Stimulated activated CD4-positive, alpha-beta T cell treated with anti-CD3 and anti-CD28 coated beads, Interleukin-4, amount 100 ng/mL, for 48 hours (primary cell): ENCODE measurements at places on chromosomes 3 and 15.
A peak's percentile ranks its signal among the peaks of the same experiment; 100 is the strongest.

- no peak for DNase-seq
These were observed 4.5 kb upstream of the MNS1 start for GRCh38 chr15:56469483-56469882.

DNA sequence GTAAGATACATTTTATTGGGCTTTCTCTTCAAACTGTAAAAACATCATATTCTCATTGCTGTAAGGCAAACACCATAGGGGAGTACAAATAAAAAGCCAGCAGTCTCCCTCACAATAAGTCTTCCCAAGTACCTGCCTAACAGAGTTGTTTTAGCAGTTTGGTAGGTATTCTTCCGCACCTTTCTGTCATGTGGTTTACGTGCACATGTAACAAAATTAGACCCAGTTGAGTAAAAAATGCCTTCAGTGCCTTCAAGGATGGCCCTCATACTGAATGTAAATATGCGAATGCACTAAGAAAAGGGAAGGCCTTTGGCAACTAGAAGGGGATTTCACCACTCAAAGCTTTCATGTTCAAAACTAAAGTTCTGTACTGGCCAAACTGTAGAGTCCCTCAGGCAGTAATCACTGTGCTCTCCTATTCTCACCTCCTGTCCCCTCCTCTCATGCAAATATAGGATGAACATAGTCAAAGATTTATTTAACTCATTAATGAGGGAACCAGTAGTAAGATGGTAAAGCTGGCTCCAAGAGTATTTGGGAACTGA is 26.4 kb downstream of the USP3 start:
- DNase-seq, result no peak

DNA sequence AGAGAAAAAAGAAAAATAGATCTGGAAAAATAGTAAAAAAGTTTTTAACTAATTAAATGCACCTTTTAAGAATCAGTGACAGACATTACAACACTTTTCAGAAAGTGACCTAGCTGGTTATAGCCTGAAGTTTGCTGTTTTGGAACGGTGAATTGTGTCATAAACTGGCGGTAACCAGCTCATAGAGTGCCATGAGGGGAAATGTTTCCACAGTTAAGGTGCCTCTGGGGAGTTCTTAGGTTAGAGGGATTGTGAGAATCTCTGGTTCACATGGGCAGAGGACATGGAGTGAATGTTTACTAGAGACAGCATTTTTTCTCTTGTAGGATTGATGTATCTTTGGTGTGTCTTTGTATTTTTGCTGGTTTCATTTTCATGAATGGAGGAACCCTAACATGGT is 2.8 kb downstream of the TBC1D23 start:
- DNase-seq, result no peak

- DNase-seq, result no peak
These were observed 319.4 kb downstream of the NEK10 start for GRCh38 chr3:27049792-27050191.

DNA sequence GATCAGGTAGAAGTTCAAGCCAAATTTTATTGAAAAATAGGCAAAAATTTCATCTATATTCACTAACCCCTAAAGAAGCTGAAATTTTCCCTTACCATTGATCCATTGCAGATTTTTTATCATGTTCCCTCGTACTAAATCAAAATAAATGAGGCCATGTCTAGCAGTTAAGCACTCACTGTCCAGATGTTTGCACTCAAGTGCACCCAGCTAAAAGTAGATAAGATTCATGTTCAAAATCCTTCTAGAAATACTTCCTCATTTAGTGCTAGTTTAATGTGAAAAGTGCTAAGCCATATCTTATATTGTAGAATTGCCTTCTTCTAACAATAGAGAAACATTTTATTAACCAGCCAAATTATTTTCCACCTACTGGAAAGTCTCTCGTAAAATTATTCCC is 164.7 kb upstream of the UBE2E2 start:
- no peak for DNase-seq

DNA sequence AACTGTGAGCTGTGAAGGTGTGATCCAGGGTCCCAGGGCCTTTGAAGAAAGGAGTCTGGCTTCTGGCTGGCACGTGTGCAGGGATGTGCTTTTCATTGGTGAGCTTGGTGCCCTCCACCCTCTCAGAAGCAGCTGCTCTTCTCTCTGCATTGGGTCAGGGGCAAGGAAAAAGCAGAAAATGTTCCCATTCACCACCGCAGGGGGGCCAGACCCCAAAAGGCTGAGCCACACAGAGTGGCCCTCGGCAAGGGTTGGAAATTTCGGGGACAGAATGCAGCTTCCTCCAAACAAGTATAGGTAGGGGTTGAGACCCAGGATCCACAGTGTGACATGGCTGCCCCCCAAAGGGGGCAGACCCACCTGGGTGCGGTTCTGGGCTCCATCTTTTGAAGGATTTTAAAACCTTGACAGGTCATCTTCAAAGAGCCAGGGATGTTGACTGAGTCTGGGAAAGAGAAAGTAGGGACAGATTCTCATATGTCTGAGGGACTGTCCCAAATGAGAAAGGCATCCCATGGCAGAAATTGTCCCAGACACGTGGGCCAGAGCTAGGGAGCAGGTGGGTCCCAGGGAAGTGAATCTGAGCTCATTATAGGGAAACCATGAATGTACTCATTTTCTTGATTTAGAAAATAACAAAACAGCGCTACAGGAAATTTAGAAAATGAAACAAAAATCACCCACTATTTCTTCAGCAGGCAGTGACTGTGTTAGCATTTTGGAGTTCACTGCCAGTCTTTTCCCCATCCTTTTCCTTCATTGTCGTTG is 2.7 kb downstream of the CSK start:
- DNase-seq, result no peak

- DNase-seq, result no peak
These were observed 21.2 kb upstream of the LMOD3 start for GRCh38 chr3:69143612-69144011.

DNA sequence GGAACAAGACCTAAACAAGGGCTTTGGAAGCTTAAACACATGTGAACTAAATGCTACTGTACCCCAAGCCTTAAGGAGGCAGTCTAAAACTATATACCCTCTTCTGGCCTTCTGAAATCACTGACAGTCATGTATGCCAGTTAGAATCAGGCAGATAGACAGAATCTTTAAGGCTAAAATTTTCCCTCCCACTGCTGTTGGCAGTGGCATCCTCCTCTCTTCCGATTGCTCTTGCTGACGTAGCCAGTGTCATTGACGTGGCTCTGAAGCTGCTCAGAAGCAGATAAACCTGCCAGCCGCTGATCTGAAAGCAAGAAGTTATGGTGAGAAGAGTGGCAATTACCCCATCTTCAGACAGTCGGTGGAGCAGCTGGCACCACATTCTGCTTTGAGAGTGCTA is 3.3 kb downstream of the RYR3 start:
- DNase-seq, result no peak

DNA sequence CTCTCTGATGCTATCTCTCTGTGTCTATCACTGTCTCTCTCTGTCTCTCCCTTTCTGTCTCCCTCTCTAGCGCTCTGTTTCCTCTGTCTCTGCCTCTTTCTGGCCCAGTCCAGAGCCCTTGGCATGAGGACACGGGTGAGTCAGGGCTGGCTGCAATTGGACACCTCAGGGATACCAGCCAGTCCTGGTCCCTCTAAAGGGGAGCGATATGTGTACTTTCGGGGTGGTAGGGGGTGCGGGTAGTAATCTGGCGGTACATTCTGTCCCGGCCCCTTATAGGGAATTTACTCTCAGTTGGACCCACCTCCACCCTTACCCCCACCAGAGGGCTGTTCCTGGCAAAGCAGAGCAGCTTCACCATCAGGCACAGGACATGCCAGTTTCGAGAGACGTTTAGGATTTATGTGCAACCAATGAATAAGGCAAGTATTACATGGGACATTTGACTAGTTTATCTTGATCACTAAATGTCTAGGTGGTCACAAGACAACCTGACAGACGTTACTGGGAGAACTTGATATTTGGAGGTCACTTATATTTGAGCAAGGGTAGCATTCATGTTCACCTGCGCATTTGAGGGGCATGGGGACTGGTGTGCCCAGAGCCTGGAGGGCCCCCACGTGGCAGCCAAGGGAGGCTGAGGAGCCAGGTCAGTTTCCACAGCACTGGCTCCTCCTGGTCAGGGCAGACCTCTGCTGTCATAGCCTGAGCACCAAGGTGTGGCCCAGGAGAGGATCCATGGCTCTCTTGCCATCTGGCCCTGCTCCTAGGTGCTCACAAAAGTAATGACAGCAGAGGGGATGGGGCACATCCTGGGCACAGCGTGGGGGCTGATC is 256.1 kb downstream of the PLCL2 start:
- no peak for DNase-seq

- no peak for DNase-seq
These were observed 81.3 kb upstream of the RNF7 start for GRCh38 chr3:141656771-141657170.

DNA sequence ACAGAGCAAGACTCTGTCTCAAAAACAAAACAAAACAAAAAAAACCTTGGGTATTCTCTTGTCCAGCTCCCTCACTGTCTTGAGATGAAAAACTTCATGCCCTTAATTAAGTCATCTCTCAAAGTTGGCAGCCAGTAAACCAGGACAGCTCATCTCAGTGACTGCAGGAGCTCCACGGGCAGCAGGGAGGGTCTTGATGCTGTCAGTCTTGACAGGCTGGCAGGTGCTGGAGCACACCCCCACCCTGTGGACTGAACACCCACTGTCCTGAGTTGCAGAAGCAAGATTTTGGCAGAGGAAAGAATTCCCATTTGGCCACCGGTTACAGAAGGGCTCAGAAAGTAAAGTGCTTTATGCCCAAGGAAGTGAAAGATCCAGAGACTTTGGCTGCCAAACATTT is 8.0 kb downstream of the DNAJA4 start:
- no peak for DNase-seq

DNA sequence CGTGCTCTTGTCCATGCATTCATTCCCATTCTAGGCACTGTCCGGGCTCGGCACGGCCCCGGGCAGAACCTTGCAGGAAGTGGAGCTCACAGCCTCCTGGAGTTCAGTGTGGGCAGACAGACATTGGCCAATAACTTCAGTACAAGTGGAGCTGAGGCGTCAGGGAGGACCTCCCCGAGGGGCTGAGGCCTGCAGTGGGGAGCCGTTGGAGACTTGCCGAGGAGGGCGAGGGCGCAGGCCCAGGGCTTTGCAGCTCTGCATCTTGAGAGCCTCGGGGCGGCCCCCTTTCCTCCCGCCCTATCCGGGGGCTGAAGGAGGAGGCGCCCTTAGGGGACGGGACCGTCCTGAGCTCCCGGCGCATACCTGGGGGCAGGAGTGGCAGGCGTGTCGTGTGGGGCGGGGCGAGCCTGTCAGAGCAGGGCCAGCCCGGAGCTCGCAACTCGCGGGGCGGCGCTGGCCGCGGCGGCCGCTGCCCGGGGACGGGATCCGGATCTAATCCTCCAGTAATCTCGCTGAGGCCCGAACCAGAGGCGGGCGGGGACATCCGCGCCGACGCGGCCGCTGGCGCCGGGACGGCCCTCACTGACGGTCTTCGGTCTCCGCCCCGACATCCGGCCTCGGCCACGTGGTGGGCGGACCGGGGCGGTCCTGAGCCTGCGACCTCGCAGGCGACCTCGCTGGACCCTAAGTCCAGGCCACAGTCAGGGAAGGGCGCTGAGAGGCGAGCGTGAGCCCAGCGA is at the start of gene ACY1:
ACY1 (plus strand) TSS at position 698 of the 740 bp plus-strand sequence. CDS start 530 bp downstream, outside the sequence.
- peak; percentile 65 for DNase-seq

GRCh38 chr15:81643771-81644170 is 269.8 kb upstream of the TMC3 start:
- no peak for DNase-seq

DNA sequence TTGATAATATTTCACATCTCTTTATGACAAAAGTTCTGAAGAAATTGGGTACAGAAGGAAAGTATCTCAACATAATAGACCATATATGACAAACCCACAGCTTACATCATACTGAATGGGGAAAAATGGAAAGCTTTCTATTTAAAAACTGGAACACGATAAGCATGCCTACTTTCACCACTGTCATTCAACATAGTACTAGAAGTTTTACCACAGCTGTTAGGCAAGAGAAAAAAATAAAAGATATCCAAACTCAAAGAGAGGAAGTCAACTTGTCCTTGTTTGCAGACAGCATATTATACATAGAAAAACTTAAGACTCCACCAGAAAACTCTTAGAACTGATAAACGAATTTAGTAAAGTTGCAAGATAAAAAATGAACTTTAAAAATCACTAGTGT is 40.3 kb downstream of the COPS2 start:
- no peak for DNase-seq
